Muscle of back (tissue), 13 donors: ENCODE measurements at places on chromosomes 3 and 15. TPM values are rescaled to one million over a fixed set of nuclear protein-coding genes. Genes with fewer than 3 reads are reported as not detected.

DNA sequence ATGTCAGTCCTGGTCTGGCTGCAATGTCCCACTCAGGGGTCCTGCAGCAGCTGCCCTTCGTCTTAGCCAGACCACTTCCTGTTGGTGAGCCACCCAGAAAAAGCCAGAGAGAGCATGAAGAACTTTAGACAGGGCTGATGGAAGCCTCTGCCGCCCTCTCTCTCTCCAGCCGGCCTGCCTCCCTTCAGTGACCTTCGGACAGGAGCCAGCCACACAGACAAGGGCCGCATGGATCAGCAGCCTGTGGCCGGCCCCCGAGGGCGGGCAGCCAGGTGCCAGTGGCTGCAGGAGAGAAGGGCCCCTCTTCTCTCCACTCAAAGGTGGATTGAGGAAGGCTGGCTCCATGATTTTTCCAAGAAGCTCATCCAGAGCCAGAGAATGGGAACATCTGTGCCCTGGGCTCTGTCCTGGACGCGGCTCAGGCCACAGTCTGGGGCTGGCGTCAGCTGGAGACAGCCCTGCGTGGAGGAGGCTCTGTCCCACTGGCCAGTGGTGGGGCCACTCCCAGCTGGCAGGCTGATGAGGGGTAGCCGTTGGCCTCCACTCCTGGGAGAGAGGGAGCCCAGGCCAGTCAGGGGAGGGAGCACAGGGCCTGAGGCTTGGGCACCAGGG lies 42.9 kb downstream of the ISG20 start:
- DNase-seq = peak; percentile 18

- DNase-seq = no peak
These were observed 39.3 kb downstream of the CCR1 start for GRCh38 chr3:46168583-46169345.

DNA sequence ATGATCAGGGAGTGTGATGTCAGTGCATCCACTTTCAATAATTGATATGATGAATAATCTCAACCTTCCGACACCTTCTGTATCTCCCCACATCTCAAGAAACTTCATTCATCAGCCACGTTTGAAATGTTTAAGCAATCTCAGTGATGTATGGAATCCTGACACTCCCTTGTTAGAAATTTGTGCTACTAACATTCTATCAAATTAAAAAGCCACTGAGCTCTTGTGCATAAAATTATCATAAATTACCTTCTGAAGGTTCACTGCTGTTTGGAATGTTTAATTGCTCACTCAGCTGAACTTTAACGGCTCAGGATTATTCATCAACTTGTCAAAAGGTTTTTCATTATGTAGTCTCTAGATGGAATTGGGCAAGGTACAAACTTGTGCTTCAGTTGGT lies 108.4 kb upstream of the DPH6 start:
- no peak for DNase-seq

DNA sequence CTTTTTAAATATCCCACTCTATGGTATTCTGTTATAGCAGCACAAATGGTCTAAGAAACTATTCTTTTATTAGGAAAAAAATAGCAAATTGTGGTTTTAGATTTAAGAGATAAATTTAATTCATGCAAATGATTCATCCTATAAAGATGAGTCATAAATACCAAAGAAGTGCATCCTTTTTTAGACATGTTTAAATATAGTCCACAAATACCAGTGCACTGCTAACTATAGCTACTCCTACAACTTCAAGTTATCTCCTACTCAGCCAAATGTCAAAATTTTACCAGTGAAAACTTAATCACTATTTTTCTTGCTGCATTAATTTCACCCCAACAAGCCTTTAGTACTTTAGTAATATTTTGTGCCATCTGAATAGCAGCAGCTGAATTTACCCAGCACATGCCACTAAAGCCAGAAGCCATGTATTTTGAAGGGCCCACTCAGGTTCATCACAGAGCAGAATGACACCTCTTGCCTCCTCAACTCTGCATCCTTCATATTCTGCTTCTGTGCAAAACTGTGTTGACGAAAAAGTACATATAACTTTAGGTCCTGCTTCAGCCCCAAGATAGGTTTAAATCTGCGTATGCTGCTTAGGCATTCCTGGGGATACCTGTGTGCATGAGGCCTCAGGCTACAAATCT lies 24.9 kb downstream of the CX3CR1 start:
- DNase-seq = peak; percentile 42

GRCh38 chr15:59662260-59662659 lies 4.9 kb upstream of the GTF2A2 start:
- DNase-seq = peak; percentile 93

Gene KIF7
- 5.5 TPM for polyA plus RNA-seq

DNA sequence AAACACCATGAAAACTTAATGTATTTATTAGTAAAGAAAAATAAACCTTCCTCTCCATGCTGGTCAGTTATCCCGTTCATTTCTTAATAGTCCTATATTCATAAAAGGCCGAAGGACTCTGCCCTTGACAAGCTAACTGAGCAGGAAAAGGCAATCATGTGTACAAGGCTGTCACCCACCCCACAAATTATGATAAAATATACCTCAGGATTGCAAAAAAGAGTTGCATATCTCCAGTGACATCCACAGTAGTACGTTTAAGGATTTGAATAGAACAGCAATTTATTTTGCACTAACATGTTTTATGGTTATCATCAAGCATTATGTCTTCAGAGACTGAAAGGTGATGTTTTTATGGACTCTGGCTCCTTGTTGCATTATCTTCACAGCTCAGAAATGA lies 157.6 kb downstream of the FOXB1 start:
- no peak for DNase-seq

- no peak for DNase-seq
These were observed 57.3 kb upstream of the MYRIP start for GRCh38 chr3:39752019-39752637.

- no peak for DNase-seq
These were observed 20.2 kb downstream of the RYR3 start for GRCh38 chr15:33330931-33331330.

Gene ARPP21
- polyA plus RNA-seq = 216 TPM

GRCh38 chr3:183545708-183546107 lies 9.8 kb downstream of the KLHL6 start:
- no peak for DNase-seq

DNA sequence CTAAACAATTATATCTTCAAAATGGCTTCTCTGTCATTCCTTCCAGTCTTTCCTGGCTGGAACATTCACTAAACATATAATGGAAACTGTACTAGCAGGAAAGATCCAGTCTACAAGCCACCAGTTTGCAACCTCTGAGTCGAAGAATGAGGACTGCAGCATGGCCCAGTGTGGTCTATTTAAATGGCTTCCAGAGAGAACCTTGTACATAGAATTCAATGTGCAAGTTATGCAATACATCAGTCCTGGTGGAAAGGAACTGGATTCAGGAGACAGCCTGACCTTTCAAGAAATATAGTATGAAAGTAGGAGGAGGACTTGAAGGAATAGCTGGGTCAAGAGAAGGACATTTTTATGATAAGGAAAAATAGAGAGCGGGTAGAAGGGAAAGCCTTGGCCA lies 49.9 kb downstream of the NEK10 start:
- DNase-seq = no peak

- no peak for DNase-seq
These were observed 2.7 kb downstream of the IMPDH2 start for GRCh38 chr3:49026536-49026935.

Gene KLF15
- polyA plus RNA-seq = 1.3 TPM

DNA sequence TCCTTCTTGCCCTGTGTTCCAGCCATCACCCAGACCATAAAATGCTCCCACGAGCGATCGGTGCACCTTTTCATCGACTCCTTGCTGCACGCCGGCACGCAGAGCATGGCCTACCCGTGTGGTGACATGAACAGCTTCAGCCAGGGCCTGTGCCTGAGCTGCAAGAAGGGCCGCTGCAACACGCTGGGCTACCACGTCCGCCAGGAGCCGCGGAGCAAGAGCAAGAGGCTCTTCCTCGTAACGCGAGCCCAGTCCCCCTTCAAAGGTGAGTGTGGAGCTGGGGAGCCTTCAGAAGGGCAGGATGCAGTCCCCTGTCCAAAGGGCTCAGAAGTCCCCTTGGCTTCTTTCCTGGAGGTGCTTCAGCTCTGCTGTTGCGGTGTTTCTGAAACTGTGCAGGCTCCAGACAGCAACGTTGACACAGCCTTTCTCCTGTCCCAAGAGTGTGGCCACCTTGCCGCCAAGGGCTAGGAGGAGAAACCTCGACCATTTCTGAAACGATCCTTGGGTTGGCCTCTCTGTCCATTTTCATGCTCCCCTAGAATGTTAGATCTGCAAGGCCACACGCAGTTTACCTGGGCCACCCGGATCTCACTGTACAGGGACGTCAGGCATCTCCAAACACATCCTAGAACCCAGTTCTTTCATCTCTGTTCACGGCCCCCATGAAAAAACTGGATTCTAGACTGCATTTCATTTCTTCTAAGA lies 116.7 kb downstream of the LIPC start:
- DNase-seq = no peak

GRCh38 chr3:185210621-185211142 lies 43.2 kb downstream of the EHHADH start:
- DNase-seq = no peak

Gene GAP43
- 1.4 TPM for polyA plus RNA-seq

GRCh38 chr15:82656641-82657266 lies 9.6 kb upstream of the CPEB1 start:
- DNase-seq = no peak

Gene ITGA11
- 5.1 TPM for polyA plus RNA-seq

DNA sequence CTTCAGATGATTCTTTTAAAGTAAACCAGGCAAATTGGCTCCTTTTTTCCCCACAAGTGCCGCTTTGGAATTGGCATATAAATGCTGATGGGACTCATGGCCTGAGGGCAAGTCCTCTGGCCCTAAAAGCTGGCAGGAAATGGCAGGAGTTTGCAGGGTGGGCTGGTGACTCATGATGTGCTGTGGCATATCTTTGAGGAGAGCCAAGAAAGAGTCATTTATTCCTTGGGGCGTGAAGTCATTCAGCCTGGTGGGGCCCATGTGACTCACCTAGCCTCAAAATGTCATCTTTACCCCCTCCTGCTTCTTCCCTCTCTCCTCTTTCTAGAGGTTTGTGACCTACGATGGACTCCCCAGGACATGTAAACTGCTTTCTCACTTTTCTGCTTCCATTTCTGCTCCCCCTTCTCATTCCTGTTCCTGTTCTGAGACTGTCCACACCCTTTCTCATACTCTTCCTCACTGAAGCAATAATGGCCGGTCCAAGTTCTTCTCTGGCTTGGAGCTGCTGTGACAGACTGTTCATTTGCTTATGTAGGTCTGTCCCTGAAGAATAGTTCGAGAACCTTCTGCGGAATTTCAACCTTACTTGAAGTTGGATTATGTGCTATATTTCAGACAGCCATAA lies 326.1 kb downstream of the SATB1 start:
- peak; percentile 68 for DNase-seq

Gene ITPKA
- polyA plus RNA-seq = not detected

Gene CFAP44
- polyA plus RNA-seq = 3.7 TPM

Gene TMIE
- 0.98 TPM for polyA plus RNA-seq

GRCh38 chr3:184636741-184637316 lies 75.0 kb downstream of the MAGEF1 start:
- peak; percentile 64 for DNase-seq

DNA sequence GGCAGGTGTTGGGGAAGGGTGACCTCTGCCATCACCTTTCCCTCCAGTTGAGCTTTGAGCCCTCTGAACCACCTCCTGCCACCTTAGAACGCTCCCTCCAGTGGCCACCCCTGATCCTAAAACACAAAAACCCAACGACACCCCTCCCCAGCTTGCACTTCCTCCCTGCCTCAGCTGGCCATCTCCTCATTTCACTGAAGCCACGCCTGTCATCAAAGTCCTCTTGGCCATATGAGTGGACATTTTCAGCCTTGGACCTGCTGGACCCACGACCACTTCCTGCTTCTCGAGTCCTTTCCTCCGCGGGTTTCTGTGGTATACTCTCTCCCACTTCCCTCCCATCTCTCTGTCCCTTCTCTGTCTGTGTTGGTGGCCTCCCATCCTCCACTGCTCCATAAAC lies 48.5 kb upstream of the NR2C2 start:
- no peak for DNase-seq

- DNase-seq = no peak
These were observed 158.1 kb downstream of the DIPK2A start for GRCh38 chr3:144129536-144130214.

- peak; percentile 83 for DNase-seq
These were observed 484 bp downstream of the CNTN4 start for GRCh38 chr3:2099028-2099671.

Gene A4GNT
- polyA plus RNA-seq = 0.22 TPM

DNA sequence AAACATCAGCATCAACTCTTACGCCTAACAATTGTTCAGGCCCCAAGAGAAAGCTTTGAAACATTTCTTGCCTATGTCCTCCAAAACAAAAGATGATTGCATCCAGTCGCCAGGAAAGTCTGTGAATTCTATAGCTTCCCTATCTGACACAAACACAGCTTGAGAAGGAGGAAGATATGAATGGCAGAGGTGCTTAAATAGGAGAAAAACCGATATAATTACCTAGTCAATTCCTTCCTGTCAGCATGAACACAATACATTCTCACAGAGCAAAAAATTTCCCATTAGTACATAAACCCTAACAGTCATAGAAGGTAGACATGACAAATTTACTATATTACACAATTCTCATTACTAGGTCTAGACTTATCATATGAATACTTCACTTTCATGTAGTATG lies 326.5 kb downstream of the CGGBP1 start:
- no peak for DNase-seq

DNA sequence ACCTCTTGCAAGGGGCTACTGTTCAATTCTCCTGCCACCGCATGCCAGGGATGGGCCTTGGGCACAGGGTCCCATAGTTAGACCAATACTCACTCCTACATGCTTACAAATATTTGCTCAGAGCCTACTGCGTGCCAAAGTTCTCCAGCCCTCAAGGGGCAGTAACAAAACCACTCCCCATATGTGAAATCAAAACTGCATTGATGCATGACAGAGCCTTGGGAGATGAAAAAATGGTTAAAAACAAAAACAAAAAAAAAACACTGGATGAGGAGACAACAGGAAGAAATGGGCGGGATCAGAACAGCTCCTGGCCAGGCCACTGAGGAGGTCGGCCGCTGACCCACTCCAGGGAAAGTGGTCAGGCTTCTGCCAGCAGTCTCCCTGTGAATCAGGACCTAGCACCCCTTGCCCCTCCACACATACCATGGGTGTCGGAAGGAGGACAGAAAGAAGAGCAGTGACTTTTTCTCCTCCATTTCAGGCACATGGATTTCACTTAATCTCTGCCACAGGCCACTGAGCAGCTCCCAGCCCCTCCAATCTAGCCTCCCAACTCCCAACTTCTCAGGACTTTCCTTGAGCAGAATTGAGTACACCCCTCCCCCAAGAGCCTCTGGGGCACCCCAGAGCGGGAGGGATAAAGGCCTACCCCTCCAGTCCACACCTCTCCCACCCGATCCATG lies 2.8 kb downstream of the PLXNB1 start:
- DNase-seq = no peak

- no peak for DNase-seq
These were observed 45.6 kb upstream of the STRIT1 start for GRCh38 chr3:155339052-155339451.

- no peak for DNase-seq
These were observed 32.6 kb upstream of the RAP2B start for GRCh38 chr3:153129426-153129825.

DNA sequence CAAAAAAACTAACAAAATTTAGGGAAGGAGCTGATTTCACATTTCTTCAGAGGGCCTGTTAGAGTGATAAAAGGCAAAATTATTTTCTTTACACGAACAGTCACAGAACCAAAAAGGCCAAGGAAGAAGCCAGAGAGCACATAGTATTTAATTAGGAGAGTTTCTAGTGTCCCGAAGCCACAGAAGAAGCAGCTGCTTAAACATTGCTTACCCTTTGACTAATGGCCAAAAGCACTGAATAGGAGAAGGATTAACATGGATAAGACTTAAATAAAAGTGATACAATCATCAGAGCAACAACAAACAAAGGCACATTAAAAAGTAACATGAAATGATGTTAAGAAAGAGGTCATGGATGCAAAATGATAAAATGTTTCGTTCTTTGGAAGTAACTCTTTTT lies 98.6 kb downstream of the CHL1 start:
- DNase-seq = no peak
